ENCODE measurements at places on chromosomes 3 and 15.

DNA sequence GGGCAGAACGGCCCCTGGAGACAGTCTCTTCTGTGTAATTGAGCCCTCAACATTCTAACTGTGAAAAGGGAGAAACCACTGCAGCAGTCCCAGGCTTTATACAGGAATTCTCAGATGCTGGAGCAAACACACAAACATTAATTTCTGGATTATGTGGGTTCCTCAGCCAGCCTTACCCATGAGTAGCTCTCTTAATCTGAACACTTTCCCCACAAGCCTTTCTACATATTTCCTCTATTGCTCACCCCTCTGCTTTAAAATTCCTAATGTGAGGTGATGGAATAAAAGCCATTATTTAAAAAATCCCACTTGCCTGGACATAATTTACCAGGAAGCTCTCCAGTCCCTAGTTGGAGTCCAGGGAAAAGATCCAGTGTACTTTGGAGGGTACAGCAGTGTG is 139.0 kb downstream of the CTNNB1 start:
- no peak for DNase-seq

DNA sequence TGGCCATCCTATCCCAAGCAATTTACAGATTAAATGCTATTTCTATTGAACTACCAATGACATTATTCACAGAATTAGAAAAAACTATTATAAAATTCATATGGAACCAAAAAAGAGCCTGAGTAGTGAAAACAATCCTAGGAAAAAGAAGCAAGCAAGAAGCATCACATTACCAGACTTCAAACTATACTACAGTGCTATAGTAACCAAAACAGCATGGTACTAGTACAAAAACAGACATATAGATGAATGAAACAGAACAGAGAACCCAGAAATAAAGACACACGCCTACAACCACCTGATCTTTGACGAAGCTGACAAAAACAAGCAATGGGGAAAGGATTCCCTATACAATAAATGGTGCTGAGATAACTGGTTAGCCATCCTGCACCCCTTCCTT is 152.2 kb downstream of the TNIK start:
- DNase-seq = no peak

GRCh38 chr15:62455441-62455921 is 290.4 kb upstream of the C2CD4B start:
- no peak for DNase-seq

GRCh38 chr3:48543271-48543866 is 13.2 kb downstream of the PFKFB4 start:
- no peak for DNase-seq

DNA sequence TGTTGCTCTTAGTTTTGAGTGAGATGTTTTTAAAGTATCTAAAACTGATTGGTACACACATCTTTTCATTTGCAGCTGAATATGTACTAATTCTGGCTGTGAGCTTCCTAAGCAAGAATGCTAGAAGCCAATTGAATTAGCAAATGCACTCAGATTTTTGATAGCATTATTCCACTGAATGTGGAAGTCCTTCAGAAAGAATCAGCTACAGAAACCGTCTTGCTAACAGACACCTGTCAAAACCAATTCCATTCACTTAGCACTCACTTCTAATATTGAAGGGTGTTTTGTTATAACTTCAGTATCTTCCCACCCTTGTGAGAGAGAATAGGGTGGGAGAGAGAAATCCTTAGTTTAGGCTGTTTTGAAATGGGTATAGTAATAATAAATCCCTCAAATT is 317.7 kb downstream of the IL5RA start:
- no peak for DNase-seq

DNA sequence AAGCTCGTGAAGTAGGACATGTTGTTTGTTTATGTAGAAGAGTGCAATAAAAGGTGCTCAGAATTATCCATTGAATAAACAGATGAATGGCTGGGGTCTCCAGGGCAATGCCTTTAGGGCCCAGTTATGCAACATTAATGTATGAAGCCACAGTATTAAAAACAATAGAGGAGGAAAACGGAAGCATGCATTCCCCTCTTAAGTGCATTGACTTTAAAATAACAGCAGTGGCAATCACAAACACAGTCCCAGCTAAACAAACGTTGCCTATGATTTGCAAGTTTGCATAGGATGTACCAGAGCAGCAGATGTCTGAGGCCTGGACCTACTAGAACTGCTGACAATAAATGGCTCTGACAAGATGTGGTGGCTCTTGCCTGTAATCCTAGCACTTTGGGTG is 60.6 kb upstream of the GCNT3 start:
- no peak for DNase-seq

GRCh38 chr3:104764496-104764895 is 602.2 kb upstream of the ALCAM start:
- DNase-seq = no peak

- DNase-seq = no peak
These were observed 82.0 kb upstream of the PDZRN3 start for GRCh38 chr3:73706771-73707170.

DNA sequence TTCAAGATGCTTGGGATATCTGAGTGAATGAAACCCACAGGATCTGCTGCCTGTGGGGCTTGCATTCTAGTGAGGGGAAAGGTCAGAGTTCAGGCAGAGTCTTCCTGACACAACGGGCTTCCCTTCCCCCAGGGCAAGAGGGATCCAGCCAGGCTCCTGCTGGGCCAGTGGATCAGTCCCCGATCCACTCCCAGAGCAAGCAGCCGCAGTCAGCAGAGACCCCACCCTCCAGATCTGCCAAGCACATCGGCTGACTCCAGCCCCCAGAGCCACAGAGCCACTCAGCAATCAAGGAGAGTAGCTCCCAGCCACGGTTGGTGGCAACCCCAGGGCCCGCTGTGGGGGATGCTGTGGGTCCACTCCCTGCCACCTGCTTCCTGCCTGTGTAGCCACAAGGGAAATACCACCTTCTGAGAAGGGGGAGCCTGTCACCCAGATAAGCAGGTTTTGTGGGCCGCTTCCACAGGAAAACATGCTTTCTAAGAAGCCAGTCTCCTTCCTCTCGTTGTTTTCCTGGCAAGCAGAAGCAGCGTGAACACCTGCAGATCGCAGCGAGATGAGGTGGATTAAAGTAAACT is 44.9 kb downstream of the CPN2 start:
- DNase-seq = peak; percentile 86

DNA sequence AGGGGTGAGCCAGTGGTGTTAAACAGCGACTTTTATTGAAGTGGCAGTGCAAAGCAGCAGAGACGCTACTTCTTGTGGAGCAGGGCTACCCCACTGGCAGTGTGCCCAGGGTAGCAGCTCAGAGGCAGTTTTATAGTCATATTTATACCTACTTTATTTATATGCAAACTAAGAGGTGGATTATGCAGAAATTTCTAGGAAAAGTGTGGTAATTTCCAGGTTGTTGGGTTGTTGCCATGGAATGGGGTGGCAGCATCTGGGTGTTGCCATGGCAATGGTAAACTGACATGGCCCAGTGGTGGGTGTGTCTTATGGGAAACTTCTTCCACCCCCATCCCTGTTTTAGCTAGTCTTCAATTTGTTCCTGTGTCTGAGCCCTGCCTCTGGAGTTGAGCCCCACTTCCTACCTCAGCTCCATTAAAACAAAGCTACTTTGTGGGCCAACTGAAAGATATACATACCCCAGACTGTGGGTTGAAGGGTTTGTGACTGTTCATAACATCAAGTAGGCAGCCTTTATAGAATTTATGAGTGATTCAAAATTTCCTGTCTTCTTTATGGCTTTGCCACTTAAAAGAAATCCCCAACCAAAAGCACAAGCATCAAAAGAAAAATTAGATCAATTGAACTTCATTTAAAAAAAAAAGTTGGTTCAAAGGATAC is 60.3 kb downstream of the EBLN2 start:
- no peak for DNase-seq

All from GM12865 (cell line).